ENCODE measurements at places on chromosomes 16 and 17.

- DNase-seq, result peak; percentile 41
These were observed 487 bp downstream of the C17orf67 start for GRCh38 chr17:56833057-56833808.

- no peak for DNase-seq
These were observed 20.0 kb upstream of the WFIKKN1 start for GRCh38 chr16:610513-611381.

- no peak for DNase-seq
These were observed 120.6 kb upstream of the CACNG5 start for GRCh38 chr17:66714046-66715023.

GRCh38 chr16:10756574-10756973, 12.9 kb downstream of the NUBP1 start:
- no peak for DNase-seq

DNA sequence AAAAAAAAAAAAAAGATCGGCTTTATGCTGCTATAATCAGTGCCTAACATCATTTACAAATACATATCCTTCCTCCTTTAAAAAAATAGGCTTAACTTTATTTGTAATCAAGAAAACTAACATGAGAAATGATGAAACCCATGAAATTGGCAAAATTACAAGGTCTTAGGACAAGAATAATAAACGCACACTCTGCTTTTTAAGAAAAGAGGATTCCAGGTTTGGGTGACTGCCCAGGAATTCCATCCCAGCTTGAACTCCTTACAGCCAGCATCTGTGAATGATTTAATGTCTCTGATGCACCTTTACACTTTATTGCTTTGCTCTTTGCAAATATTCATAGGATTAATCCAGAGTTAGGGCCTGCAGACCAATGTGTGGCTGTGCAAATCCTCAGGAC, 196.0 kb downstream of the CBLN1 start:
- DNase-seq, result no peak

- no peak for DNase-seq
These were observed 70.5 kb upstream of the NOG start for GRCh38 chr17:56523042-56523441.

GRCh38 chr16:24858219-24859041, 12.7 kb downstream of the SLC5A11 start:
- DNase-seq, result no peak

- no peak for DNase-seq
These were observed 6.9 kb downstream of the PLLP start for GRCh38 chr16:57277586-57277985.

DNA sequence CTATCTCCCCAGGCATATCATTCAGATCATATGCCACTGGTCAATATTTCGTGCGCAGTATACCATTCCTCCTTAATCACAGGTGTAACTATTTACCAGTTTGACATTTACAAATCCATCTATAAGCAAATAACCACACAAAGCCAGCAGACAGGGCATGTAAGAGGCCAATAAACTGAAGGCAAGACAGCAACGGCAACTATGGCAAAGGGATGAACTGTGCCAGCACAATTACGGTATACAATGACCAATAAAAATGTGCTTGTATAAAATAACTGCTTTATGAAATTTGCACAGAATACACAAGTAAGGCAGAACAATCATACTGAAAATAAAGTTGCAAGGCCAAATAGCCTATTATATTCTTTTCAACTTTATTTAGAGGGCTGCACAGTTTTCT, 9.2 kb downstream of the NETO2 start:
- no peak for DNase-seq

DNA sequence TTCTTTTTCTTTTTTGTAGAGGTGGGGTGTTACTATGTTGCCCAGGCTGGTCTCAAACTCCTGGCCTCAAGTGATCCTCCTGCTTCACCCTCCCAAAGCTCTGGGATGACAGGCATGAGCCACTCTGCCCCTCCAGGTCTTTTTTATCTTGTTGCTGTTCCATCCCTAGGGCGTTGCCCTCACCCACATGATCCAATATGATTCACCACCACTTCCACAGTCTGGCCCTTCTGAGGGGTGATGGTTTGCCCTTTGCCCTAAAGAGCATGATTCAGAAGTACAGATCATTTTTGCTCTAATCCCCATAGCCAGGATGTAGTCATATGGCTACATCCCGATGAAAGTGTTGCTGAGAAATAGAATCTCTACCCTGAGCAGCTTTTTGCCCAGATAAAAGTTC, 18.8 kb downstream of the STX4 start:
- no peak for DNase-seq

DNA sequence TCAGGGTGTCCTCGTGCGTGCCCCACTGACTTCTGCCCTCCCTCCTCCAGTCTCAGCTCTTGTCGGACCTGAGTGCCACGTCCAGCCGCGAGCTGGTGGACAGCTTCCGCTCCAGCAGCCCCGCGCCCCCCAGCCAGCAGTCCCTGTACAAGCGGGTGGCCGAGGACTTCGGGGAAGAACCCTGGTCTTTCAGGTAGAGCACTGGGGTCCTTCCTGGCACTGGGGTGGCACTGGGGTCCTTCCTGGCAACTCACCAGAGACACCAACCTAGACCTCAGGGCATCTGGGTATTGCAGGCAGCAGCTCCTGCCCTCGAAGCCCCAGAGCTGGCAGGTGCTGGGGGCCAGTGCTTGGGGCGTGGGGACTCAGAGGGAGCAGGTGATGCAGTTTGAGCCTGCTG, 25.0 kb downstream of the SGSH start:
- no peak for DNase-seq

- DNase-seq, result no peak
These were observed 5.7 kb downstream of the DUSP3 start for GRCh38 chr17:43772877-43773648.

DNA sequence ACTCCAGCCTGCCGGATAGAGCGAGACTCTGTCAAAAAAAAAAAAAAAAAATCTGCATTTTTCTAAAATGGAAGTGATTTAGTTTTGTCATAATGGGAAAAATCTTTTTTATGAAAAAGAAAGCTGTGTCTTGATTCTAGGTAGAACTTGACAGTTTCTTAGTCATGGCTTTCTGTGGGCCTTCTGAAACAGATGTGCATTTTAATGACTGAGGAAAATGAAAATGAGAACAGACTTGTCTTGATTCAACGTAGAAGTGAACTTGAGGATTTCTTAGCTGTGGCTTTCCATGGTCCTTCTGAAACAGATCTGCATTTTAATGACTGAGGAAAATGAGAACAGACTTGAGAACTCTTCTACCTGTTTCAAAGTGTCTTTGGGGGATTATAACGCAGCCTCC, 171.7 kb downstream of the VPS53 start:
- DNase-seq, result no peak

- DNase-seq, result no peak
These were observed 14.1 kb downstream of the CACNG4 start for GRCh38 chr17:66978514-66979061.

DNA sequence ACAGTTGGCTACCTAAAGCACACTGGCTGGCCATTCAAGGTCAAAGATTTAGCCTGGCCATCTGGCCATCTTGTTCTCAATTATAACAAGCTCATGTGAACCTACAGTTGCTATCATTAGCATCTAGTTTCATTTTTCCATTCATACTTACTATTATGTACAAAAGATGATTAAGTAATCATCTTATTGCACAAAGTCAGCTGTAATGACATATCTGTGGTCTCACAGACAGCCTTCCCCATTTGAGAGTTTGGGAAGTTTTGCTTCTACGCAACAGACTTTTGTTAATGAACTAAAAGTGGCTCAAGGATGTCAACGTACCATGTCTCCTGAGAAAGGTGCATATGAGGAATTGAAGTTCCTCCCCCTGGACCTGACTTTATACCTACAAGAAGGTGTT, 51.3 kb downstream of the HS3ST3B1 start:
- no peak for DNase-seq

- DNase-seq, result no peak
These were observed 1342.5 kb downstream of the TP53TG3F start for GRCh38 chr16:34801875-34802274.

DNA sequence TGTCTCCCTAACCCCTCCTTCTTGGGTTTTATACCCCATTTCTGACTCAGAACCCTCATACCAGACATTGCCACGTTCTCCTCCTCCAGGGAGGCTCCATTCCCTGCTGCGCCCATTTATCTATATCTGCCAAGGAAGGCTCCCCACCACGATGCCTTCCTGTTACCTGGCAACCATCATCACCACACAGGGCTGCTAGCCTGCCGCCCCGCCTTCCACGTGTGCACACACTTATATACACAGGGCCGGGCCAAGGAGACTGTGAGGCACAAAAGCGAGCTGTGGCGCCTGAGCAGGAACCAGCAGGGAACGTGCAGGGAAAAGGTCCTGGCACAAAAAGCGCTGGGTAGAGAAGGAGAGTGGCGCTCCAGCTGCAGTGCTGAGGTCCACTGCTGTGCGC, 261.8 kb downstream of the CBLN1 start:
- DNase-seq, result no peak

- DNase-seq, result no peak
These were observed 26.1 kb downstream of the CDRT4 start for GRCh38 chr17:15441315-15441714.

DNA sequence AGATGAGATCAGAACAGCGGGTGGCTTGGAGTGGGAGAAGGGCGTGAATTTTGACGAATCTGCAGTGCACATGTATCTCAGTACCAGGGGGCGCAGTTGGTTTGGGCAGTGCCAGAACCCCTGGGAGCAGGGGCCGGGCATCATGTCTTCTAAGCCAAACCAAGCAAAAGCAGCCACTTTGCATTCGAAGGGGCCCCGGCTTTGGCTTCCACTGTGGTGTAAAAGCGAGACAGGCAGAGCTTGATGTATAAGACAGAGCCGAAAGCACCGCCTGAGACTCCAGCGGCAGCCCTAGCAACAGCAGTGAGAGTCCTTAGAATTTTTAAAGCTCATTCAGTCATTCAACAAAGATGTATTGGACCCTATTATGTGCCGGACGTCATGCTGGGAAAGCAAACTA, 3.8 kb upstream of the XYLT1 start:
- no peak for DNase-seq

DNA sequence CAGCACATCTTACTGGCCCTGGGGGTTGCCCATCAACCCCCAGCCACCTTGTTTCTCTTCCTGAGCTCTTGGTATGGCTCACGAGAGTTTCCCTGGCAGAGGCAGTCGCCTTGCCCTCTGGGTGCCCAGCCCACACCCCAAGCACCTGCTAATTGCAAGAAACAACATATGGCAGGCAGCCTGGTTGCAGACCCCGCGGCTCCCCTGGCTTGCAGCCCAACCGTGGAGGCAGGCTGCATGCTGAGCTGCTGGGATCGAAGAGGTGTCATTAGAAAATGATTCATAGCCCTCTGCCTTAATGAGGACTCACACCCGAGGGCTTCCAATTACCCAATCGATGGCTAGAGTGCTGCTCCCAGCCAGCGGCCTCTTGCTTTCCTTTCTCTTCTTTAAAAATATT, 115.7 kb downstream of the TMEM114 start:
- DNase-seq, result no peak

GRCh38 chr17:66675991-66676371, 158.9 kb upstream of the CACNG5 start:
- DNase-seq, result no peak

DNA sequence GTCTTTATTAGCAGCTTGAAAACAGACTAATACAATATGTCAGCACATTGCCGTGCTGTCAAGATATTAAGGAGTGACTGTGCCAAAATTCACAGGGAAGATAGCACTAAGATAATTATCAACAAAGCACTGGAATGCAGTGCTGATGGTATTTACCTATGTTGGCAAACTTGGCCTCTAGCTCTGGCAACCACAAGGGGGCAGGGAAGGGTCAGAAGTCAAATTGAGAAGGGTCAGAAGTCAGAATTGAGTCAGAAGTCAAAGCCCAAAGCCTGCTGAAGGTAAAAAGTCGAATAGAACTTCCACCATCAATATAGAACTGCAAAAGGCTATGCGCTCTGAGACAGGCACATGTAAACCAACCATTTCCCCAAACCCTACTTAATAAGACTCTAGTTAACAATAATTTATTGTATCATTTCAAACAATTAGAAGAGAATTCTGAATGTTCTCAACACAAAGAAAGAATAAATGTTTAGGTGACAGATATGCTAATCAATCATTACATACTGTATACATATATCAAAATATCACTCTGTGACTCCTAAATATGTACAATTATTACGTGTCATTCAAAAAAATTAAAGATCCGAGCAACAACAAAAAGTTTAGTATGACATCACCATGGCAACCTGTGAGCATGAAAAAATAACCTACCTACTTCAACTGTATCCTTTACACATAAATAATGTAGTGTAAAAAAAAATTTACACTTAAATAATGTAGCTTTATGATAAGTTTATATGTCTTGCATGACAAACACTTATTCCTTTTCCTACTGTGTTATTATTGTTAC, 916.1 kb downstream of the KCNJ2 start:
- DNase-seq, result no peak

DNA sequence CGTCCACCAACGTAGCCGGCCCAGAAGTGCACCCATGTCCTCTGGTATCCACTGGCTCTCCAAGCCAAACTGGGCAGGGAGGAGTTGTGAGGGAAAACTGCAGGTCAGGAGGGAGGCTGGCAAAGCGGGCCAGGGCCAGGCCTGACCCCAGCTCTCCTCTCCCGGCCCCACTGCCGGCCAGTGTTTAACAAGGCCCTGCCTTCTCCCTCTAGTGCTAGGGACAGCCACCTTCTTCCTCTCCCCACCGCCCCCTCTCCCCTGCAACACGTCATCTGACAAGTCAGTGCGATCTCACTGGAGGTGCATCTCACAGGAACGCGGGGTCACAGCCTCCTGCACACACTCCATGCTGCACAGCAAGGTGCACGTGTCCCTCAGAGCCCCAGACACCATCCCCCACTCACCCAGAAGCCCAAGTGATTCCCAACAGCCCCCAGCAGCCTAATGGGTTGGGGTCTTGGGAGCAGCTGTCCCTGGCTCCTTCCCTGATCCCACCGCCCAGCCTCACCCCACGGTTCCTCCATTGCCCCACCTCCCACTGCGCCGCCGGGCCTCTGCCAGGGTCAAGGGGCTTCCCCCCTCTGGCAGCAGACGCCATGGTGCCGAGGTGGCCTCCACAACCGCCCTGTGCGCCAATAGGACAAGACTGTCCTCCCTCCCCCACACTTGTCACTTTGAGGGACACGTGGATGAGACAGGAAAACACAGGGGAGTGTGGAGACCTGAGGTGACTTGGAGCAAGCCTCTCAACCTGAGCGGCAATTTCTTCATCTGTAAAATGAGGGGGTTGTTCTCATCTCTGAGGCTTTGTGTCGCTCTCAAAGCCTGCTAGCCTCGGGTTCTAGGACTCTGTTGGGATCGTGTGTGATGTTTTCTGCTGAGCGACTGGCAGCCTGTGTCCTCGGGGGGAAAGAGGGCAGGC, 1.1 kb upstream of the ACE start:
- DNase-seq, result no peak

All from NCI-H2081 treated with DMSO at 0.1 percent for 48 hours (cell line).